ENCODE measurements at places on chromosomes 1 and 21. TPM values are rescaled to one million over a fixed set of nuclear protein-coding genes. Genes with fewer than 3 reads are reported as not detected.

LINGO4 gene
- total RNA-seq, result 0.23 TPM

TMEM51 gene
- 4.5 TPM for total RNA-seq

SV2A gene
- total RNA-seq, result 175 TPM

- no peak for DNase-seq
These were observed 206.8 kb downstream of the ZNF326 start for GRCh38 chr1:90201467-90202358.

USP1 gene
- 20.8 TPM for total RNA-seq

S100A9 gene
- 59.1 TPM for total RNA-seq
